ENCODE measurements at places on chromosomes 11 and 22.

DNA sequence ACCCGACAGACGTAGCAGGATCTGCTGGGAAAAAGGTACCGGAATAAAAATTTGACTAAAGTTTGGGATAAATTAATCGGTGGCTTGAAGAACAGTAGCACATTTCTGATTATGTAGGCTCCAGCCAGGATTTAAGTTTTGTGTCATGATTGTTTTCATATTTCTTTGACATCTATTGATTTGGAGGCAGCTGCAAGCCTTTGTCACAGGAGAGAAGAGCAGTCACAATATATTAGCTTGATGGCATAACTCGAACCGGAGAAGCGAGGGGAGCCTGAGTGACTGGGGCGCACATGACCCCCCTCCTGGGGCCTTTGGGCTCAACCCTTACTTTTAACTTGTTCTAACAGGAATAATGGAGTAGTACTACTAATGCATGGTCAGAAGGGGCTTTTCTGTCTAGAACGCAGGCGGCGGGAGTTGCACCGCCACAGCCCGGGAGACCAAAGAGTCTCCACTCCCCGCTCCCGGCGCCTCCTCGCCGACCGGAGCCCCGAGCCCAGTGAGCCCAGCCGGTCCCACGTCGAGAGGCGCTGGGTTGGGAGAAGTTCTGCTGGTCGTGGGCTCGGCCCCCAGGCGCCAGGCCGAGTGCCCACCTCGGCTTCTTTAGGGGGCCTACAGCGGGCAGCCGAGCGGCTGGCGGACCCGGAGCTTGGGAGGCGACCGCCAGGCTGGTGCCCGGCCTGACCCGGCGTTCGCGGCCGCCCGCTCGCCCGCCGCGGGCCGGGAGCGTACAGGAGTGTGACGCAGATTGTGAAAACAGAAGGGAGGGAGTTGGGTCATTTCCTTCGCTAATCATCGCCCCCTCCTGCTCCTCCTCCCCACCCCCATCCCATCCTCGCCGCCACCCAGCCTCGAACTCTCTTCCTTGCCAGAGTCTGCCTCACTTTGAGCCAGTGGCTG lies 15.7 kb upstream of the PAX6 start:
- no peak for DNase-seq

- DNase-seq, result no peak
These were observed 5.8 kb downstream of the TP53I11 start for GRCh38 chr11:44944853-44945235.

GRCh38 chr22:37768273-37768672 lies 39.5 kb upstream of the GCAT start:
- DNase-seq, result no peak

DNA sequence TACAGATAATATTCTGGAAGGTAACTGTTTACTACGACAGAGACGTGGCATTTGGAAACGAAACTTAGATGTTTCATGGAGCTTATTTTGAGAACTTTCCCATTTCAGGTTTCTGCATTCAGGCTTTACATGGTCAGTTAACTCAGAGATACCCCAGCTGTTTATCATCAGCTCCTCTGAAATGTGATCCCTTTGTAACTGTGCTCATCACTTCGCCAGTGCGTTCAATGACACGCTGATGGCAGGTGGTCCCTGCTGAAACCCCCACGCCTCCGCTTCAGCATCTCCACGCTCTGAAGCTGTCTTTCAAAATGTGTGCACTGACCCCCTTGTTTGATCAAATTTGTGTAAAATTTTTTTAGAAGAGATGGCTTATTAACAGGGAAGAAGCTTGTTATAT lies 30.5 kb downstream of the ALG12 start:
- no peak for DNase-seq

DNA sequence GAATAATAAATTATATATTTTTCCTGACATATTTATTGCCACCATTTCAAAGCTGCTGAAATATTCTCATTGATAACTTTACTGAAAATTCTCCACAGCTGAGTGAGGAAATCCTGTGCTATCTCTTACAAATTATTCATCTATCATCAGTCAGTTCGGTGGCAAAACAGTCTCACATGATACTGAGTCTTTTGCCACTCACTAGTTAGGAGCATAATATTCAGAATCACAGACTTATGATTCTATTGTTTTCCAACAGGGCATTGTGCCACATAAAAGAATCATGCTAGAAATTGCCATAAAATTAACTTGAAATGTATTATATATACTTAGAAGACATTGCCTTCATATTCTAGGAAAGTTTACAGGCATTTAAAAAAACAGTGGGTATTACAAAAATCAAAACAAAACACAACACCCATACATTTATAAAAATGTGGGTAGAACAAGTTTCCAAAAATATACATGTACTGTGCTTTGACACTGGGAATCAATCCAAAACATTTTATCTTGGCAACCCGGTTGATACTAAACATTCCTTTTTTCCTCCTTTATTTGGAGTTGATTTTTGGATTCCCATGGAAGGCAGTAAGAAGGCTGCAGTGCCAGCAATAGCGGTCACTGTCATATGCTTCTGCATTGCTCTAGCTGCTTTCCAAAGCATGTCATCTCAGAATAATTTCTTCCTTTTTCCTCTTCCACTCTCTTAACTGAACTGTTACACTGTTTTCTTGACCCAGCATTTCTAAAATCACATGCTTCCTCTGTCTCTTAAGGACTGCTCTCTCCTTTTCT lies 42.5 kb downstream of the ATG16L2 start:
- no peak for DNase-seq

- no peak for DNase-seq
These were observed 575.5 kb downstream of the SOX6 start for GRCh38 chr11:15780837-15781236.

DNA sequence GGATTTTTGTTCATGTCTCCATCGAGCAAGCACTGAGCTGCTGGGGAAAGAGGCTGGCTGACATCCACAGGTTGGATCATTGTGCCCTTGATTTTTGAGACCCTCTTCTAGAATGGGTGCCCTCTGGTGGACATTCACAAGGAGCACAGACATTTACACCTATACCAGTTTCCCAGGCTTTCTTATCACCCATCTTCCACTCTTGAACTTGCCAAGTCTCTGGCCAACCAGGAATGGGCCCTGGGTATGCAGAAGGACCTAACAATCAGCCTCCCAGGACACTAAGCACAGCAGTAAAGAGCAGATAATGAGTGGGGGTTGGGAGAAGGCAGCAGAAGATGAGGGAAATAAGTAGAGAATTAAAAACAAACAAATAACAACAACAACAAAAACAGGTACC lies 5.7 kb upstream of the INTS4 start:
- no peak for DNase-seq

- DNase-seq, result no peak
These were observed 54.5 kb upstream of the MPEG1 start for GRCh38 chr11:59267196-59267595.

DNA sequence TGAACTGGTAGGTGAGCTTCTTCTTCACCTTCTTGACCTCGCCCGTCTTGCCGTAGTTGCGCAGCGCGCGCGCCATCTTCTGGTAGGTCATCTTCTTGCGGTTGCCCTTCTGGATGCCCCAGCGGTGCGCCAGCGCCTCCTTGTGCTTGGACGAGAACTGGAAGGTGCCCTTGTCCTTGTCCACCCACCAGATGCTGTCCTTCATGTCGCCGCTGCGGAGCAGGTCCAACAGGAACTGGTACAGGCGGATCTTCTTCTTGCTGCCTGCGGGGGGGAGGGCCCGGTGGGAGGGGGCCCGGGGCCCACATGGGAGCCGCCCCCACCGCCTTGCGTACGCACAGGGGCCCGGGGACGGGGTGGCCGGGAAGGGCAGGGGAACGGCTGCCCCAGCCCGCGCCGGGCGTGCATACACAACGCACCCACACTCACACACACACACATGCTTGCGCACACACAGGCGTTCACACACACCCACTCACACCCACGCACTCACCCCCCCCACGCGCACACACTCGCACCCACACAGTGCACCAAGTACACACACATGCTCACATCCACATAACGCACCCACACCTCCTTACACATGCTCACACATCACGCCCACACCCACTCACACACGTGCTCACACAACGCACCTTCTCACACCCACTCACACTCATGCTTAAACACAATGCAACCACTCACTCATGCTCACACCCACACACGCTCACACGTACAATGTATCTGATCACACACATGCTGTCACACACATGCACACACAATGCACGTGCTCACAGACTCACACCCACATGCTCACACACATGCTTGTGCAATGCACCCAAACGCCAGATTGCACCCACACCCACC lies 3.0 kb upstream of the MYBPC3 start:
- no peak for DNase-seq

DNA sequence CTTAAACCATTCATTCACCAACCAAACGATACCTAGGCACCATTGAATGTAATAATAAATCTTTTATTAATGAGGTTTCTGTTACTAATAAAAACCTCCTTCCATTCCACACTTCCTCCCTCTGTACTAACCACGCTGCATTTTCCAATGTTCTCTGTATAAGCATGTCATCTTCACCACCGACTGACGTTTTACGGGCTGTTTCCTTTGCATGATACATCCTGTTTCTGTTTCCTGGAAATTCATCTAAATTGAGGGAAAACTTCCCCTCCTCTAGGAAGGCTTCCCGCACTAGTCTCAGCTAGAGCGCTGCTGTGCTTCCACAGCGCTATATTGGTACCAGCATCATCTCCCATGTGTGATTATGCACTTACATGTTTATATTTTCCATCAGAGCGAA lies 2.1 kb downstream of the OR4D10 start:
- no peak for DNase-seq

DNA sequence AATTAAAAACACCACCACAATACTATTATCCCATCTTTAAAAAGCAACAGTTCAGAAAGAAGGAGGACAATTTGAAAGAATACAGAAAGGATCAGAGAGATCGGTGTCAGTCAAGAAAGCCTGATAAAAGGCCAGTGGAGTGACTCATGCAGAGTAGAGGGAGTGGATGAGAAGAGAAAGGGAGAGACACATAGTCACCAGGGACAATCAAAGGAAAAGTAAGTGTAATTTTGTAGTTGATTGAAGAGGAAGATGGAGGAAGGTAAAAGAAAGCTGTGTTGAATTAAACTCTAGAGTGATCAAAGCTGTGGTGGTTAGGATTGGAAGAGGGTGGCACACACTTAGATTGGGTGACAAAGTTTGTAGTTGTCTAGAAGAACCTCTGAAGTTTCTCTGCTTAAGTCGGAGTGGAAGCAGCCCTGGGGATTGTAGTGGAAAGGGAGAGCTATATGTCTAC lies 14.1 kb downstream of the SPECC1L start:
- DNase-seq, result no peak

GRCh38 chr11:46698597-46698996 lies 1.8 kb downstream of the ARHGAP1 start:
- DNase-seq, result no peak

DNA sequence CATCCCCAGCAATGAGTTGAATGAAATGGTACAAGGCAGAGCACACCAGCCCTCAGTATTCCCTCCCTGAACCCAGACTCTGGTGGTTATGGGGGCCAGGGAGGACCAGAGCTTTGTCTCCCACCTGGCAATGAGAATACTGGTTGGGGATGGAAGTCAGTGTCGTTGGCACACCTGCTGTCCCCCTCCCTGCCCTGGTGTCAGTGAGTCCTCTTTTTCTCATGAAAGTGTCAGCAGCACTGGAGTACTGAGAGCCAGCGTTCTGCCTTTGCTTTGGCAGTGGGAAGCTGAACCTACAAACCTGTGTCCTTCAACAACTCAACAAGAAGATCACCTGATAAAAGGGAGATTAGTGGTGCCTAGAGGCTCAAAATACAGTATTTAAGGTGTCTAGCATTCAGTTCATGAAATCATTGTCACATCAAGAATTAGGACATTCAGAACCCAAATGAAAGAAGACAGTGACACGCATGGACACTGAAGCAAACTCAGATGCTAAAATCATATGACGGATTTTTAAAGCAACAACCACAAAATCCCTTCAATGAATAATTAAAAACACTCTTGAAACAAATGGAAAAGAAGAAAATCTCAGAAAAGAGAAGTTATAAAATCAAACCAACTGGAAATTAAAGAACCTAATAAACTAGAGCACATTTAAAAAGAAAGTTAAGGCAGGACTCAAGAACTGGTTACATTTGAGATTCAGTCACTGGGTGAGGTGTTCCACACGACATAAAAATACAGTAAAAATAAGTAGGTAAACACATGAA lies 77.5 kb upstream of the VPREB1 start:
- DNase-seq, result no peak

- DNase-seq, result no peak
These were observed 31.5 kb upstream of the CYB5R3 start for GRCh38 chr22:42680648-42681047.

DNA sequence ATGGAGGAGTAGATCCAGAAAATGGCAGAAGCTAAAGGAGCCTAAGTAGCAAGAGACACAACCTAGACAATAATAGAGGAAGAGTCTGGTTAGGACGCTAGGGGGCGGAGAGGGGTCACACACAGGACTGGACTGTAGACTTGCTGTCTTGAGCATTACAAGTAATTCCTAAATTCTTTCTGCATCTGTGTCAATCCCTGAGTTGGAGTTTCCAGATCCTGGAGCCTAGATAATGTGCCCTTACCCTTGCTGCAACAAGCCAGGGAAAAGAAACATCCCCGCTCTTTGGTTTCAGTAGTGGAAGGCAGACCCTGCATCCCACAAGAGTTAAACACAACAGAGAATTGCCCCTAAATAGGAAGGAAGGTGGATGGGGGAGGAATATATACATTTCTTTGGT lies 14.9 kb upstream of the CCDC73 start:
- no peak for DNase-seq

DNA sequence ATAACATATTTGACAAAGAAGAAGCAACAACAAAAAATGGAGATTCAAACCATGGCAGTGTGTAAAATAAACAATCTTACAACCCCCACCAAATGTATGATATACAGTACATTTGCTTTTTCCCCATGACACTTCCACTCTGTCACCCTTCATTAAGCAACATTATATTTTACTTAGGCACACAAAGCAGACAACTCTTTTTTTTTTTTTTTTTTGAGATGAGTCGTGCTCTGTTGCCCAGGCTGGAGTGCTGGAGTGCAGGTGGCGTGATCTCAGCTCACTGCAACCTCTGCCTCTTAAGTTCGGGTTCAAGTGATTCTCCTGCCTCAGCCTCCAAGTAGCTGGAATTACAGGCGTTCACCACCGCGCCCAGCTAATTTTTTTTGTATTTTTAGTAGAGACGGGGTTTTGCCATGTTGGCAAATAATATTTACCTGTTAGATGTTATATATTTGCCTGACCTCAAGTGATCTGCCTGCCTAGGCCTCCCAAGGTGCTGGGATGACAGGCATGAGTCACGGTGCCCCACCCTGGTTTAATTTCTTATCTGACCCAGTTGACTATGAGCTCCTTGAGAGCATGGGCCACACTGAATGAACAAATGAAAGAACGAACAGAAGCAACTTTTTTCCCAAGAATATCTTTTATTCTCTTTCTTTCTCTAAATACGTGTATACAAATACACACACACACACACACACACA lies 5.5 kb upstream of the PCF11 start:
- DNase-seq, result no peak

GRCh38 chr22:27175021-27175838 lies 517.8 kb downstream of the MIAT start:
- DNase-seq, result no peak

DNA sequence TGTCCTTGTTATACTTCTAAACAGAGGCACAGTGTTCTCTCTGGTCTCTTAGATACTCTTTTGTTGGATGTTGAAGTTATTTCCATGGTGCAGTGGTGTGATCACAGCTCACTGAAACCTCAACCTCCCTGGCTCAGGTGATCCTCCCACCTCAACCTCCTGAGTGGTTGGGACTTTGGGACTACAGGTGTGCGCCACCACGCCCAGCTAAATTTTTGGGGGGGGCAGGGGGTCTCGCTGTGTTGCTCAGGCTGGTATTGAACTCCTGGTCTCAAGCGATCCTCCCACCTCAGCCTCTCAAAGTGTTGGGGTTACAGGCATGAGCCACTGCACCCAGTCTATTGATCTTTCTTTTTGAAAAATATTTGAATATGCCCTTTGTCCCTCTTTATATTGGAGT lies 14.9 kb downstream of the ZNF74 start:
- no peak for DNase-seq
